ENCODE measurements at places on chromosomes 12 and 14.

GRCh38 chr14:95291859-95292542, 27.7 kb downstream of the CLMN start:
- no peak for DNase-seq

GRCh38 chr12:73266206-73266605, 994.0 kb downstream of the TRHDE start:
- DNase-seq: no peak

GRCh38 chr14:51185754-51186153, 54.3 kb upstream of the TMX1 start:
- DNase-seq: no peak

- DNase-seq: no peak
Measured at GRCh38 chr12:109461846-109462756, 15.0 kb downstream of the KCTD10 start.

GRCh38 chr14:50230401-50230700, 1.0 kb downstream of the SOS2 start:
- DNase-seq: no peak

DNA sequence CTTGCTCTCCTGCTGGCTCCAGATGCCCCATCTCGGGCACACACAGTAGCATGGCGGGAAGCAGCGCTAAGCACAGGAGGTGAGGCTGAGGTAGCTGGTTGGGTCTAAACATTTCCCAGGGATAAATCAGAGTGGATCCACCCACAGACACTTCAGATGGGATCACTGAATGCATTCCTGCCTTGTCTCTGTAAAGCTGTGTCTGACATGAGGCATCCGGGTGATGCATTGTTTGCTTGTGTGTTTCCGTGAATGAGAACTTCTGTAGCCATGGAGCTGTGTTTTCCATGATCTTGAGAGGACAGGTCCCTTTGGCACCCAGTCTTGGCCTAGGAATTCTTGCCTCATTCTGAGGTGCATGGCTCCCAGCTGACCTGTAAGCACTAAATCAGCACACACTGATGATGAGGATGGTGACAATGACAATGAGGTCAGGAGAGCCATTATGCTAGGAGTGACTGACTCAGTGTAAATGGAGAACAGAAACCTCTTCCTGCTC, 6.7 kb upstream of the KRT75 start:
- no peak for DNase-seq

- DNase-seq: no peak
Measured at GRCh38 chr12:117053050-117053400, 46.2 kb downstream of the TESC start.

DNA sequence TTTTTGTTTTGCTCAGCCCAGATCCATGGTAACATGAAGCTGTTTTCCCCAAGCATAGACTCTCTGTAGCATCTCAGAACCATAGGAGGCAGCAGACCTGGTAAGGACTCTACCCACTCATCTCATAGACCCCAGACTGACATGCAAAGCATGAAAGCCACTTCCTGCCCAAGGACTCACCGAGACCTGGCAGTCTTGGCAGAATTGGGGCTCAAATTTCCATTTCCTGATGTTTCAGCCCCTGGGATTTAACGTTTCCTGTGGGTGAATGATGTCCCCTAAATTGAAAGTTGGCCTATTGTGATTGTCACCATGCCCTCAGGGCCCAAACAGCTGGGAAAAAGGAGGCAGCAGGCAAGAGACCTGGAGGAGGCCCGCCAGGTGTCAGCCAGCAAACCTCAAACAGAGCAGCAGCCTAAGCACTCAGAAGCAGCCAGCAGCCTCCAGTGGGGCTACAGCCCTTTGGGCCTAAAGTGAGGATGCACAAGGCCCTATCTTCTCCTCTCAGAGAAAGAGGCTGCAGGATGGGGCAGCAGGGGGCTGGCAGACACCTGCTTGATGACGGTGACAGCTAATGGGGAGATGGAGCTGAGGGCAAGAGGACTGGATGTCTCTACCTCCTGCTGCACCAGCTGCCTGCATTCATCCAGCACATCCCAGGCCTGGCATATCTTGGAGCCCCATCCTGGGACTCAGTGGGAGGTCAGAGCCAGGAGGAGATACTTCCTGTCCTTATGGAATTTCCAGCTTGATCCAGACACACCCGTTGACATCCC, 8.5 kb downstream of the KRT85 start:
- no peak for DNase-seq

DNA sequence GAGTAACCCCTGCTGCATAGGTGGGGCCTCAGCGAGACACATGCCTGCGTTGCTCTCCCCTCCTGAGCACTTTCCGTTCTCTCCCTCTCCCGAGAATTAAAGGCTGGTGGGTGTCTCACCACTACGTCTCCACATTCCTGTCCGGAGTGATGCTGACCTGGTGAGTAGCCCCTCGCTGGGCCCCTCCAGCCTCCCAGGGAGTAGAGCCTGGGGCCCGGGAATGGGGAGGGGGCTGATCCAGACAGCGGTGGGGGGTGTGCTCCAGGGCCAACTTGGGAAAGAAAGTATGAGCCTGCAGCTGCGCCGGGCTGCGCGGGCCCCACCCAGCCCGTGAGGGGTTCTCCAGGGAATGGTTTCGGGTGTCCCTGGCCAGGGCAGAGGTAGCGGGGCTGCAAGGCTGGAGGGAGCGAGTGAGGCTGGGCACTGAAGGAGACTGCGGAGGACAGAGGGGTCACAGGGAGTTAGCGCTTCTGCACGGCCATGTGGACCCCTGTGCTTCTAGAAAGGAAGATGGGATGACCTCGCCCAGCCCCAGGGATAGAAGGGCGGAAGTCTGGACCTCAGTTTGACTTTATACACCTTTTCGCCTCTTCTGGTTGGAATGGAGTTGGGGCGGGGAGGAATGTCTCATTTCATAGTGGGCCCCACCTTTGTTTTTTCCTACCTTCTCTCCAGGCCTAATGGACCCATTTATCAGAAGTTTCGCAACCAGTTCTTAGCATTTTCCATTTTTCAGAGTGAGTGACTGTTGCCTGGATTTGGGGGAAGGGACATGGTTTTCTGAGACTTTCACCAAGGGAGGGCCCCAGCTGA, 22.5 kb downstream of the RHOF start:
- DNase-seq: no peak

DNA sequence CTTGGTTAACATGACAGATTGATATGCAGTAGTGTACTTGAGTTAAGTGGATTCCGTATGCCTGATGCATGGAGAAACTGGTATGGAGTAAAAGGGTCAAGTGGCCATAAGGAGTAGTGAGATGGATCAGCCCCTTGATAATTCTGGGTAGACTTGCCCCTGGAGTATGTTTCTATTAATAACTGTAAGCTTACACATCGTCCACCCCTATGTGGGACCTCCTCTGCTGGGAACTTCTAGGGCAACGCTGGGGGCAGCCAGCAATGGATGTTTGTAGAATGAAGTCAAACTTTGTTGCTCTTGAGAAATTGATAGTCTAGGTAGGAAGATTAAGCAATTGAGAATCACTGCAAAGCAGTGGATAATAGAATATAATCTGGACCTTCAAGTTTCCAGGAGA, 3.5 kb downstream of the C12orf75 start:
- DNase-seq: no peak

DNA sequence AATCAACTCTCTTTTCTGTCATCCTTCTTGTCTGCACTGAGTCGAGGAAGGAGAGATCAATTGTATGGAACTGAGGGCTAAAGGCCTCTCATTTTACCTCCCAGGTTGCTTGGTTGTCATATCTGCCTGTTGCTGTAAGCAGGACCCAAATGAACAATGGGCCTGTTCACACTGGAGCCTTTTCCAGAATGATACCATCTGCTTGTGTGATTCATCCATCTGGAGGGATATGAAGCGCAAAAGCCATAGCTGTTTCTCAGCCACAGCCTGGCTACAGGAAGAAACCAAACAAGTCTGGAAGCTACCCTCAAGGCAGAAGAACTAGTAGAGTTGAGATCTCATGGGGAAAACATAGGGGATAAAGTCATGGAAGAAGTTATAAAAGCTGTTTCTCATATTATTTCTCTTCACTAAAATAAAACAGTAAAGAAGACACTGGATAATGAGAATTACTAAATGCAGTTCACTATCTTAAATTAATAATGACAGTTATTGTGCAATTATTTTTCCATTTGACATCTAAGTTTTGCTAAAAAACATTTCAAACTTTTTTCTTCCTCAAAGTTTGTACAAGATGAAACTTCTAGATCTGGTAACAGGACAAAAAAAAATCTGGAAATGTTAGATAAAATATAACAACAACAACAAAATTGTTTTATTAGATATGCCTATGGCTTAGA, 106.3 kb downstream of the SPTSSA start:
- DNase-seq: no peak
